Cerebellum (tissue), 4 donors: ENCODE measurements at places on chromosomes 5 and 9. TPM values are rescaled to one million over a fixed set of nuclear protein-coding genes. Genes with fewer than 3 reads are reported as not detected.

Gene LCN10
- not detected for total RNA-seq

Gene TAS2R1
- 0.45 TPM for total RNA-seq

Gene ALDH1A1
- 2.5 TPM for total RNA-seq

Gene SLC4A9
- 0.45 TPM for total RNA-seq

Gene IL5
- total RNA-seq, result not detected

Gene PCDHB6
- 3.7 TPM for total RNA-seq

Gene HCN1
- 32.5 TPM for total RNA-seq

Gene FLT4
- total RNA-seq, result 8.1 TPM

Gene PCDHB4
- 6.0 TPM for total RNA-seq

Gene GFI1B
- 0.09 TPM for total RNA-seq

Gene TLE1
- total RNA-seq, result 65.5 TPM

Gene DMGDH
- 3.8 TPM for total RNA-seq

Gene SELENOP
- 82.0 TPM for total RNA-seq

Gene ARL14EPL
- not detected for total RNA-seq

Gene SCGB3A1
- not detected for total RNA-seq

Gene SH2D3C
- 8.5 TPM for total RNA-seq

Gene APC
- total RNA-seq, result 293 TPM

Gene SLC25A2
- total RNA-seq, result 0.36 TPM

Gene MAP1B
- 564 TPM for total RNA-seq

Gene FBP2
- not detected for total RNA-seq

Gene RASGRF2
- 3.7 TPM for total RNA-seq

Gene DRD1
- total RNA-seq, result 1.3 TPM

Gene NPR3
- 3.6 TPM for total RNA-seq

Gene CDC42SE2
- 50.0 TPM for total RNA-seq

Gene SPATA31C1
- total RNA-seq, result not detected

Gene ARHGEF28
- 6.7 TPM for total RNA-seq

Gene NIPAL4
- not detected for total RNA-seq

Gene TAF11L5
- not detected for total RNA-seq

Gene THBS4
- total RNA-seq, result 4.9 TPM

Gene NPR2
- 16.2 TPM for total RNA-seq

Gene MORN5
- total RNA-seq, result 1.5 TPM

Gene AHRR
- 1.5 TPM for total RNA-seq

Gene PTGDS
- total RNA-seq, result 67.5 TPM

Gene TXNDC8
- not detected for total RNA-seq

Gene STPG3
- not detected for total RNA-seq

Gene FOXD4
- 1.00 TPM for total RNA-seq

Gene TIMD4
- total RNA-seq, result 0.45 TPM

Gene SLC6A19
- 0.09 TPM for total RNA-seq

Gene AGXT2
- total RNA-seq, result not detected

Gene KIAA0825
- total RNA-seq, result 25.2 TPM

Gene BAG1
- total RNA-seq, result 12.9 TPM
